Thoracic aorta (tissue), 2 donors: ENCODE measurements at places on chromosomes 5 and 9.

- no peak for DNase-seq
Measured at GRCh38 chr9:114883709-114884108, 46.7 kb downstream of the TNFSF8 start.

DNA sequence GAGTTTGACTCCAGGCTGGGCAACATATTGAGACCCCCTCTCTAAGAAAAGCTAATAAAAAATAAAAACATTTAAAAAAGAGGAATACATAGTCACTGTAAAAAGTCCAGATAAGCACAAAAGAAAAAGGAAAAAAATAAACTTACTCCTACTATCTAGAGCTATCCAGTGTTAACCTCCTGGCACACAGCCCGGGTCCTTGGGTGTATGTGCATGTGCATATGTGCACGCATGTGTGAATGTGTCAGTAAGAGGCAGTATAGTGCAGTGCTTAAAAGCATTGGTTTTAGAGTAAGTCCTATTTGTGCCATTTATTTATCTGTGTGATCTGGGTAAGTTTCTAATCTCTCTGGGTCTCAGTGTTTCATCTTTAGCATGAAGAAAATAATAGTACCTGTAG, 26.7 kb downstream of the FAM219A start:
- no peak for DNase-seq

DNA sequence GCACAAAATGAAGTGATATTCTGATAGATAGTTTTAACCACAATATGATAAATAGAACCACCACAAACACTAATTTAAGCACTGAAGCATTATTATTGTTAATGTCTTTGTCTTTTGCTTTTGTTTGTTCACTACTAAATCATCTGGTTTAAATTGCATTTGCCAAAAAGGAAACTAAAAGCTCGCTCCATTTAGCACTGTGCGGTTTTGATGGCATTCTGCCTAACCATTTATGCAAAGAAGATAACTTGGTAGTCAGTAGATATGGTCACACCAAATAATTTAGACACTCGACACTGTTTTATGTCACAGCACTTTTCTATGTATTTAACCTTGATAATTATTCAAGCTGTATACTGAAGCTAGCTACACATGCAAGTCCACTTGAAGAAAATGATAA, 849.8 kb upstream of the CDH6 start:
- DNase-seq, result no peak

DNA sequence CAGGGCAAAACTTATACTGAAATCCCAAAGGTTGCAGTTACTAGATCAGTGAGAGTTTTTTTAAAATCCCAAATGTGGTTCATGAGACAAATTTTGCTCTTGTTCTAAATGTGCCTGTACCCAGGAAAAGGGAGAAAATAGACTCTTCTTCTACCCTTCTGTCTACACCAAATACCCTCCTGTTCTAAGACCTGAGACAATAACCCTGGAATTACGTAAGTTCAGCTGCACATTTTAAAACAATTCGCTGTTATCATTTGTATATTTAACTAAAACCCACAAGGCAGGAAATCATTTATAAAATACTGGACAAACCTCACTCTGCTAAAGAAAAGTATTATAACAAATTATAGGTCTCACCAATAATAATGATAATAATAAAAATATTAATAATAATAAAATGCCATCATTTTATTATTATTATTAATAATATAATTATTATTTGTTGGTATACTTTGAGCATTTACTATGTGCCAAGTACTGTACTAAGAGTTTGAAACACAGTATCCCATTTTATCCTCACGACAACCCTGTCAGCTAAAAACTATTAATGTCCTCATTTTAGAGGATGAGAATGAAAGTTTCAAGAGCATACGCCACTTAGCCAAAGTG, 49.8 kb upstream of the AFAP1L1 start:
- DNase-seq, result no peak

- DNase-seq, result no peak
Measured at GRCh38 chr5:116075191-116075831, 9.5 kb upstream of the COMMD10 start.

GRCh38 chr5:138336952-138337684, 948 bp upstream of the FAM53C start:
- DNase-seq, result peak; percentile 73

GRCh38 chr5:83891261-83891660, 170.6 kb upstream of the HAPLN1 start:
- DNase-seq, result no peak

DNA sequence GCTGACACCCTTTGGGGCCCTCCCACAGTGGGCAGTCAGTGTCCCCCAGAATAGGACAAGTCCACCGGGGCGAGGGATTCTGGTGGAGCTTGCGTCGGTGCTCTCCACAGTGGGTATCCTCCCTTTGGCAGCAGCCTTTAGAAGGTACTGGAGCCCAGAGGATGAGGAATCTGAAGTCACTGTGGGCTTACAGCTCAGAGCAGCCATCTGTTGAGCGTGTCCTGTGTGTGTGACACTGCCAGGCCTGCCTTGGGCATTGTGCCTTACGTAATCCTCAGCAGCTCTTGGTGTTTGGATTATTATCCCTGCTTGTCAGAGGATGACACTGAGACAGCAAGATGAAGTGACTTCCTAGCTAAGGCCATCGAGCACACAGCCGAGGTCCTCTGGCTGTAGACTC, 12.6 kb downstream of the URM1 start:
- DNase-seq, result no peak

- DNase-seq, result no peak
Measured at GRCh38 chr9:15390201-15390600, 32.5 kb upstream of the SNAPC3 start.

- no peak for DNase-seq
Measured at GRCh38 chr9:33785914-33786313, 9.4 kb upstream of the PRSS3 start.

GRCh38 chr5:52077941-52078815, 694.9 kb downstream of the ISL1 start:
- no peak for DNase-seq

GRCh38 chr9:136597965-136598364, 52.1 kb upstream of the NOTCH1 start:
- no peak for DNase-seq

DNA sequence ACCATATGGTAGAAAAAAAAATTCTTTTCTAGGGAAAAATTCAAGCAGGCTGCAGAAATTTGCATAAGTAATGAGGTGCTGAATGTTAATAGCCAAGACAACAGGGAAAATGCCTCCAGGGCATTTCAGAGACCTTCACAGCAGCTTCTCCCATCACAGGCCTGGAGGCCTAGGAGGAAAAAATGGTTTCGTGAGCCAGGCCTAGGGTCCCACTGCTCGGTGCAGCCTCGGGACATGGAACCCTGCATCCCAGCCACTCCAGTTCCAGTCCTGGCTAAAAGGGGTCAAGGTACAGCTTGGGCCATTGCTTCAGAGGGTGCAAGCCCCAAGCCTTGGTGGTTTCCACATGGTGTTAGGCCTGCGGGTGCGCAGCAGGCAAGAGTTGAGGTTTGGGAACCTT, 436.0 kb upstream of the SMC2 start:
- DNase-seq, result no peak

- no peak for DNase-seq
Measured at GRCh38 chr9:7125231-7125630, 367.5 kb downstream of the KDM4C start.

DNA sequence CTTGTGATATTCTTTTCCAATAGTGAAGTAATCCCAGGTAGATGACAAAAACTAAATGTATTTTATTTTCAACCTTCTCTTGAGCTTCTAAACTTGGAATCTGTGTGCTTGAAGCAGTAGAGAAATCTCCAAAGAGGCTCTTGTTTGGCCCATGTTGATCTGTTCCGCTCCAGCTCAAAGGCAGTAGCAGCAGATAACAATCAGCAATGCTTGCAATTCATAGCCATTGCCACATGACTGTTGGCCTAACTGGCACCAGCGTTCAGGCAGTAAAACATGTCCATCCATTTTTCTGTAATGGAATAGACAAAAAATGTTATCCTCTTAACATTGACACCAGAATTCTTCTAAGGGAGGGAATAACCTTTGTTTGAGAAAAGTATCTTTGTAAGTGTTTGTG, 270.7 kb upstream of the MSX2 start:
- no peak for DNase-seq
